ENCODE measurements at places on chromosomes 12 and 14.

GRCh38 chr14:98952593-98953350, 319.2 kb downstream of the BCL11B start:
- peak; percentile 86 for DNase-seq

DNA sequence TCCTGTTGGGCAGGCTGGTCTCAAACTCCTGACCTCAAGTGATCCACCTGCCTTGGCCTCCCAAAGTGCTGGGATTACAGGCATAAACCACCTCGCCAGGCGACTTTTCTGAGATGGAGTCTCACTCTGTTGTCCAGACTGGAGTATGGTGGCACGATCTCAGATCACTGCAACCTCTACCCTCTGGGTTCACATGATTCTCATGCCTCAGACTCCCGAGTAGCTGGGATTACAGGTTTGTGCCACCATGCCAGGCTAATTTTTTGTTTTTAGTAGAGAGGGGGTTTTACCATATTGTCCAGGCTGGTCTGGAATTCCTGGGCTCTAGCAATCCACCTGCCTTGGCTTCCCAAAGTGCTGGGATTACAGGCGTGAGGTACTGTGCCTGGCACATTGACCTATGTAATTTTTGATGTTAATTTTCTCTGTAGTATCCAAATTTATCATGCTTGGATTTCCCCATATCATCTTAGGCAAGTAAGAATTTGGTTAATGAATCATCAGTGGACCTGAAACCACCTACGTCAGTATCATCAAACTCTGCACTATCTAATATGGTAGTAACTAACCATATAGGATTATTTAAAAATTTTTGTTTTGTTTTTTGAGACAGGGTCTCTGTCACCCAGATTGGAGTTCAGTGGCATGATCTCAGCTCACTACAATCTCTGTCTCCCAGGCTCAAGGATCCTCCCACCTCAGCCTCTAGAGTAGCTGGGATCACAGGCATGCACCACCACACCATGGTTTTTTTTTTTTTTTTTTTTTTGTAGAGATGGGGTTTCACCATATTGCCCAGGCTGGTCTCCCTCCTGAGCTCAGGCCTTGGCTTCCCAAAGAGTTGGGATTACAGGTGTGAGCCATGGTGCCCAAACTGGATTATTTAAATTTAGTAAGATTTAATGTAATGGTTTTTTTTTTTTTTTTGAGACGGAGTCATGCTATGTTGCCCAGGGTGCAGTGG, 11.9 kb upstream of the ATP5F1B start:
- DNase-seq: no peak

DNA sequence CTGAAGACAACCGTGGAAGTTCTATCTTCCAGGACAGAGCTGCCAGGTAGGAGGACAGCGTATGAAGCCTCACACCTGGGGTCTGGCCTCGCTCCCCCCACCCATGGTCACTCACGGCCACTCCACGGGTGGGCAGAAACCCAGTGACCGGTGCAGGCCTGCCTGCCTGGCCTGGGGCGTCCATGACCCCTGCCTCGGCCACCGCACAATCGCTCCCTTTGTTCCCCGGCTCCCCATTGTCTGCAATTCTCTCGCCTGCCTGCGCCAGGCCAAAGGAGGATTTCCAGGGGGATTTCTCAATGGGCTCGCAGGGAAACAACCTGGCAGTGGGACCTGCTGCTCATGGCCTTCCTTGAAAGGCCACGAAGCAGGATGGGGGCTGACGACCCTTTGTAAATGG, 22.6 kb downstream of the CCDC85C start:
- DNase-seq: no peak

DNA sequence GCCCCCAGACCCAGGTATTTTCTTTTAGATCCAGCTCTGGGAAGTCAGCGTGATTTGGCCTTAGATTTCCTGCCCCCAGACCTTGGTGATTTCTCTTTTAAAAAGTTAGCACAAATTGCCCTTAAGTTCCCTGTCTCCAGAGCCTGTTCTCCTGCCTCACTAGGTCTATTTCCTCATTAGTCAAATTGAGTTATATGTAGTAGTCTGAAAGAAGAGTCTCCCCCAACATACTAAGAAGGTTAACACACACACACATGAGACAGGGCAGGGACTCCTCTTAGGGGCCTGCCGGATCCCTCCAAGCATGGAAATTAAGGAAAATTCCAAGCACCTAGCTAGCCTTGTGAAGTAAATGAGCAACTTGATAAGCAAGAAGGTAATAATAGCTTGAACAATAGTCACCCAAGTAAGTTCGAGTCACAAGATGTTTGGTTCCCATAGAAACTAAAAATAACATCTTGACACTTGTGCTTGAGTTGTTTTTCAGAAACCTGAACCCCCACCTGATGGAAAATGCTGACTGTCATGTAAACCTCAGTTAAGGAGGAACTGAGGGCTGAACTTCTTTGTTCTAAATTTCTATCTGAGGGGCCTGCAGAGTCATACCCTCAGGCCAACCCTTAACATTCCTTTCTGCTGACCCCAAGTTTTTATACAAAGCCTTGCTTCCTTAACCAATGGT, 51.6 kb downstream of the CAND1 start:
- DNase-seq: peak; percentile 29

GRCh38 chr14:72332046-72332445, 399.8 kb downstream of the RGS6 start:
- no peak for DNase-seq

GRCh38 chr12:109264095-109264942, 44.8 kb downstream of the FOXN4 start:
- peak; percentile 53 for DNase-seq

DNA sequence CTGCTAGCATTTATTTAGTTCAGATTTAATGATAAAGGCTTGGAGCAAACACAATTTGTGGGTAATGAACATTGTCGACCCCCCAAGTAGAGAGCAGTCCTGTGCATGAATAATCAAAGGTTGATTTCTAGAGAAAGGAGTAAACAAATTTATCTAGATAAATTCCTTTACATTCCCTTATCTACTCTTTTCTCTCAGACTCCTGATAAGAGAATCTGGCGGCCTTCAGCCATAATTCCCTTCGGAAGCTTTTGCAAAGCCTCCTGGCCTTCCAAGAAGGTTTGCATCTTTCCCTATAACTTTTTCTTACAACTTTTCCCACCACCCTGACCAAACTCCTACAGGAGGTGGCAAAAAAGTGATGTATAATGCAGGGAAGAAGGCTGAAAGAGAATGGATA, 42.1 kb downstream of the TMTC3 start:
- no peak for DNase-seq

DNA sequence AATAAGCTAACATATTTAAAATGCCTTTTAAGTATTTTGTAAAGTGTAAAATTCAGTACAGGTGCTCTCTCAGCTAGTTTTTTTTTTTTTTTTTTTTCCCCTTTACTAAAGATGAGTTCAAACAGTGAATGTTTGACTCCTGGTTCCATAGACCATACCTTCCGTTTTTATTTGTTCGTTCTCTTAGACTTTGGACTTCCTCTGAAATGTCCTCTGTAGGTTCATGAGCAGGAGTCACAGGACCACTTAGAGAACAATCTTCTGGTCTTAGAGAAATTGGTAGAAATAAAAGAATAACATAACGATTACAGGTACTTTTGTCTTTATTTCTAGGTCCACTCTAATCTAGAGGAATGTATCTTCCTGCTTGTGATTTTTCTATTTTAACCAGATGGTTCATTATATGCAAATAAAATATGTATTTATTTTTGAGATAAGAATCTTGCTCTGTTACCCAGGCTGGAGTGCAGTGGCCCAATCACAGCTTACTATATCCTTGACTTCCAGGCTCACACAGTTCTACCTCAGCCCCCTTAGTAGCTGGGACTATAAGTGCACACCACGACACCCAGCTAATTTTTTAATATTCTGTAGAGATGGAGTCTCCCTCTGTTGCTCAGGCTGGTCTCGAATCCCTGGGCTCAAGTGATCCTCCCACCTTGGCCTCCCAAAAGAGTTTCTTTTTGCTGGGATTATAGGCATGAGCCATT, 25.8 kb downstream of the STYX start:
- DNase-seq: no peak

GRCh38 chr14:39430762-39431415, 1.3 kb downstream of the FBXO33 start:
- DNase-seq: peak; percentile 17

- peak; percentile 24 for DNase-seq
These were observed 60.9 kb upstream of the OR4E1 start for GRCh38 chr14:21734457-21735074.

DNA sequence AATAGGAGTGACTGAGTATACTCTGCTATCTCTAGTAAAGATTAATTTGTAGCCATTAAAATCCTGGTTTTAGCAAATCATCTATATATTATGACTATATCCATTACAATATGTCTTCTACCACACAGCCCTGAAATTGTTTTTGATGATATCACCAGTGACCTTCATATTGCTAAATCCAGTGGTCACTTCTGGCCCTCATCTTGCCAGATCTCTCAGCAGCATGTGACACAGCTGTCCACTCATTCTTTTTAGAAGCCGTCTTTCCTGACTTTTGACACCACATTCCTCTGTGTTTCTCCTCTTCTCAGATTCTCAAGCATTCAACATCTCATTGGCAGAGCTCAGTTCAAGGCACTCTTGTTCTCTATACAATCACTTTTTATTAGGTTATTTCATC, 54.9 kb downstream of the CPNE8 start:
- peak; percentile 21 for DNase-seq

DNA sequence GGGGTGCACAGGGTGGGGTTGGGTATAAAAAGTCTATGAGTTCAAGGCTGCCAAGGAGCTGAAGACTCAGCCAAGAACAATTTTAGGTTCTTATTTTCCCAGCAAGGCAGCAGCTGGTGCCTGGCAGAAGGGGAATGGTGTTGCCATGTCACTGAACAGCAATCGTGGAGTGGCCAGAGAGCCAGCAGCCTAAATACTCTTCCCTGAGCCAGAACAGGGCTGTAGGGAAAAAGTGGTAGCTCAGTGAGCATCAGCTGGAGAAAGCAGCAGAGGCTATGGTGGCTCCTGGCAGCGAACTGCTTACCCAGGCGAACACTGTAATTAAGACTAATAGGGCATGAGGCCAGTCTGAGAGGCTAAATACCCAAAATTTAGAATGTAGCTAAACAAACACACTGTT, 334.9 kb downstream of the RMST start:
- no peak for DNase-seq

GRCh38 chr14:100750762-100751699, 24.3 kb downstream of the DLK1 start:
- DNase-seq: no peak

- no peak for DNase-seq
These were observed 23.9 kb downstream of the DIO3 start for GRCh38 chr14:101585211-101585610.

DNA sequence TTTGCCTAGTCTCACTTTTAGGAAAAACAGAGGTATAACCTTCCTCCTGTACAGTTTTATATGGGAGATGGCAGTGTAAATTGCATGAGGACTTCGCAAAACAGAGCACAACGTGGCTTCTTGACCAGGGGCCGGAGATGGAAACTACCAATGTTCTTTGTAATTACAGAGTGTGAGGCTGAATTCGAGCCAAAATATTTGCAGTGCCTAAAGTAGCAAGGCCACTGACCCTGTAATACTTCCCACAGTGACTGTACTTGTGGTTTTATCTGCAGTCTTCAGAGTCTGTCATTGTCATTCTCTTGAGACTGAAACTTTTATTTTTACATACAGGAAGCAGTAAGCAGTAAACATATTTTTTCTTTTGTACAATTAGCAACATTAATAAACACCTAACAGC, 98.9 kb downstream of the RERG start:
- DNase-seq: no peak

- no peak for DNase-seq
These were observed 381.2 kb downstream of the BCL11B start for GRCh38 chr14:98890556-98891340.

GRCh38 chr14:66514213-66514612, 6.3 kb downstream of the GPHN start:
- DNase-seq: no peak

- DNase-seq: peak; percentile 65
These were observed 87.2 kb downstream of the NINJ2 start for GRCh38 chr12:575948-576614.

DNA sequence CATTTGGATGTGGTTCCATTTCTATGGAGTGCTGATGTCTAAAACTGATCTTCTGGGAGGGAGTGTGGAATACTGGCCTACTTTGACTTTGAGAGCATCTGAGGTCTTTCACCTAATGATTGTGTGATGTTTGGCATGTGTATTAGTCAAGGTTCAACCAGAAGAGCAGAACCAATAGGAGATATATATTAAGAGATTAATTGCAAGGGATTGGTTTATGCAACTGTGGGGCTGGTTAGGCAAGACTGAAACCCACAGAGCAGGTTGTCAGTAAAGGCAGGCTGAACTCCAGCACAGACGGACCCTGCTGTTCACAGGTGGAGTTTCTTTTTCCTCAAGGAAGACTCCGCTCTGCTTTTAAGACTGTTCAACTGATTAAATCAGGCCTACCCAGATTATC, 11.6 kb downstream of the BMAL2 start:
- DNase-seq: no peak

GRCh38 chr12:2341871-2342270, 289.1 kb downstream of the CACNA1C start:
- peak; percentile 84 for DNase-seq

GRCh38 chr14:47262801-47263200, 412.6 kb downstream of the MDGA2 start:
- no peak for DNase-seq

GRCh38 chr12:122871851-122872780, 23.8 kb downstream of the VPS37B start:
- DNase-seq: peak; percentile 86

- peak; percentile 88 for DNase-seq
These were observed 25.3 kb downstream of the PPFIBP1 start for GRCh38 chr12:27549236-27549800.

GRCh38 chr14:32208490-32208889, 5.4 kb upstream of the RNU6-8 start:
- no peak for DNase-seq

DNA sequence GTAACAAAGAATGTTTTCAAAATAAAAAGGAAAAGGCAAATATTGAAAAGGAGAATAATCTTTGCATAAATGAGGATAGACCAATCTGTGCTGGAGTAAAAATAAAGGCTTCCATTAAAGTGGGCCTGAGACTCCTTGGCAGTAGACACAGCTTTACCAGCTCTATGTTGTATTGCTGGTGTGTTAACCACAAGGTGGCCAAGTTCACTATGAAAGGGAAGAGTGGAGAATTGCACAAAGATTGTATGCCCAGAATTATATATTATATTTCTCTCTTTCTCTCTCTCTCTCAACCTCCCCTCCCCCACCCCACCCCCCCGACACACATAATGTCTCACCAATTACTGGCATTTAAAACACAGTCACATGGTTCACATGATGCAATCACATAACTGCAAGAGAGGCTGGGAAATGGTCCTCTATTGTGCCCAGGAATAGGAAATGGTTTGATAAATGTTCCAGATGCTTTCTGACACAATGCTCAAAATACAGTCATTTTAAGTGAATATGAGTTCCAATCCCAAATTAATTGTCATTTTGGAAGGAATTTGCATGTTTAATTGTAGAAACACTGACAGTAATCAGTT, 222.6 kb upstream of the SYT1 start:
- DNase-seq: peak; percentile 7

- no peak for DNase-seq
These were observed 114.8 kb downstream of the PLEKHA5 start for GRCh38 chr12:19244312-19244711.

- peak; percentile 48 for DNase-seq
These were observed 85.1 kb downstream of the DIP2B start for GRCh38 chr12:50589650-50590435.

- peak; percentile 93 for DNase-seq
These were observed 60.7 kb upstream of the TBX3 start for GRCh38 chr12:114744691-114745090.
